ENCODE measurements at places on chromosomes 5 and 9. TPM values are rescaled to one million over a fixed set of nuclear protein-coding genes. Genes with fewer than 3 reads are reported as not detected.
A peak's percentile ranks its signal among the peaks of the same experiment; 100 is the strongest.

The SGCD gene
- total RNA-seq, result not detected

The SLC6A7 gene
- total RNA-seq, result not detected

The NFIB gene
- 0.40 TPM for total RNA-seq

The PRRC1 gene
- total RNA-seq, result 58.9 TPM

The EHMT1 gene
- 84.5 TPM for total RNA-seq

The MYOT gene
- not detected for total RNA-seq

The ADGRD2 gene
- total RNA-seq, result 0.43 TPM

The PCDHGA8 gene
- total RNA-seq, result 2.3 TPM

DNA sequence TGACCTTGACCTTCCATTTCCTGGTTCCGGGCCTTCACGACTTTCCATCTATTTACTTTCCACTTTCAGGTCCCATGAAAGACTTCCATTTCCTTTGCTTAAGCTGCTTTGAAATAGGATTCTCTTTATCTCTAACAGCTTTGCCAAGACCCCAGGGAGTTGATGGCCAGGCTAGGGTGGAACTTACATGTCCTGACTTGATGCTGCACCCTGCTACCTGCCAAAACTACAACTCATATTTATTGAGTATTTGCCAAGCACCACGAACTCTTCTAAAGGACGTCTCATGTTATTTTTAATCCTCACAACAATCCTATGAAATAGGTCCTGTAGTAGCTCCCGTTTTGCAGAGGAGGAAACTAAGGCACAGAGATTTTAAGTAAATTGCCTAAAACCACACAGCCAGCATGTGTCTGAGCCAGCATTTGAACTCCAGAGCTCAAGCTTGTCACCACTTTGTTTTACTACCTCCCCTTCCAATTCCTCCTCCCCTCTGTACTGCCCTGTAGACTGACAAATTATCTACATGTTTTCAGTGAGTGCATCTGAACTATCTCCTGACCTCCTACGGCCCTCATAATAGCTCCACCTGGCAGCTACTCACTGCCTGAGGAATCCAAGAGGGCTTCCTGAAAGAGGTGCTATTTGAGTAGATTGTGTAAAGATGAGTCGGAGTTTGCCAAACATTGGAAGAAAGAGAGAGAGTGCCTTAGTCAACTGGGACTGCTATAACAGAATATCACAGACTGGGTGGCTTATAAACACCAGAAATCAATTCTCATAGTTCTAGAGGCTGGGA is 38.4 kb upstream of the SMIM23 start:
- DNase-seq, result no peak
- no peaks in the 10 kb centered on the region for H3K36me3 ChIP-seq
- no peak overlapping the region for H3K27ac ChIP-seq
- no peaks in the 10 kb centered on the region for H3K4me1 ChIP-seq
- H3K27me3 ChIP-seq, result no peaks in the 10 kb centered on the region

GRCh38 chr5:67031692-67032091 is 164.9 kb downstream of the CD180 start:
- no peak for DNase-seq
- no peaks in the 10 kb centered on the region for H3K27me3 ChIP-seq
- H3K27ac ChIP-seq, result no peak overlapping the region
- peaks cover 45% of the 10 kb centered on the region for H3K4me1 ChIP-seq

DNA sequence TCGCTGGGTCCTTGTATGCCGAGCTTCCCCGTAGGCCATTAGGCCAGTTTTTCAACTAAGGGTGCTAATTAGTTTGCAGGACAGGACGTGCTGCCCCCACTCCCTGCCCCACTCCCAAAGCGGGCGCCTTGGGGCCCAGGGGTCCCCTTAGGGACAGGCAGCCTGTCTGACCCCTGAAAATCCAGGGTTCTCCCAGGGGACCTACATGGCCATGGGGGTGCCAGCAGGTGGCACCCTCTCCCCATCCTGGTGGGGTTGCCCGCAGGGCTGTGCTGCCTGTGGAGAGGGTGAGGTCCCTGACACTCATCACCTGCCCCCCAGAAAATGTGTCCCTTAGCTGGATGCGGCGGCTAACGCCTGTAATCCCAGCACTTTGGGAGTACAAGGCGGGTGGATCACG is 8.5 kb upstream of the CCDC187 start:
- H3K36me3 ChIP-seq, result no peaks in the 10 kb centered on the region
- no peak overlapping the region for H3K27ac ChIP-seq
- H3K4me3 ChIP-seq, result no peak overlapping the region
- H3K27me3 ChIP-seq, result no peaks in the 10 kb centered on the region

DNA sequence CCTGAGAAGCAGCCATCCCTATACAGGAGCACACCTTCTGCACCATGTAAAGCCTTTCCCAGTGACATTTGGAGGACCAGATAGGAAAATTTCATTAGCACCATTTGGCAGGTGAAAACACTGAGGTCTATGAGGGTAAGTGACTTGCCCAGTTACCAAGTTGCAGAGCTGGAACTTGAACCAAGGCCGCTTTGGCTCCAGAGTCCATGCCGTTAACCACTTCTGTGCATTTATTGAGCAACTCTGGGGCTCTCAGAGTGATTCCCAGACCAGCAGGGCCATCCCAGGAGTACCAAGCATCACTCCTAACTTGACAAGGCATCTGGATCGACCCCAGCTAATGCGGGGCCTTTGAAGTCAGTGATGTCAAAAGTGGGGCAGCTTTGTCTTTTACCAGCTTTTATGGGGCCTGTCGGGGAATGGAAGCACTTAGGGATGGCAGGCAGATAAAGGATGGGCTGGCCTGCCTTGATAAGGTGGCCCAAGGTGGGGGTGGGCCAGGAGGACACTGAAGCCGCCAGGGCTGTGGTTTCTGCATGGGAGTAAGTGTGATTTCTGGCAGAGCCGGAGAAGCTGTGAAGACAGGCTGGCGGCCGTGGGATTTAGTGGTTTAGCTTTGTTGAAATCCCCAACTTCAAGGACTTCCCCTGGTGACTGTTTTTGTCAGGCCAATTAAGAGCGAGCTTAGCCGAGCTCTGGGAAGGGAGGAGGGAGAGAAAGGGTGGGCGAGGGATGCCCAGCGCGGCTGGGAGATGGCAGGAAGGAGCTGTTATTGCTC is 127.3 kb downstream of the MACROH2A1 start:
- no peaks in the 10 kb centered on the region for H3K4me1 ChIP-seq
- no peak overlapping the region for H3K4me3 ChIP-seq
- H3K27me3 ChIP-seq, result peaks cover 3% of the 10 kb centered on the region
- H3K36me3 ChIP-seq, result no peaks in the 10 kb centered on the region
- peak; percentile 55 for DNase-seq

DNA sequence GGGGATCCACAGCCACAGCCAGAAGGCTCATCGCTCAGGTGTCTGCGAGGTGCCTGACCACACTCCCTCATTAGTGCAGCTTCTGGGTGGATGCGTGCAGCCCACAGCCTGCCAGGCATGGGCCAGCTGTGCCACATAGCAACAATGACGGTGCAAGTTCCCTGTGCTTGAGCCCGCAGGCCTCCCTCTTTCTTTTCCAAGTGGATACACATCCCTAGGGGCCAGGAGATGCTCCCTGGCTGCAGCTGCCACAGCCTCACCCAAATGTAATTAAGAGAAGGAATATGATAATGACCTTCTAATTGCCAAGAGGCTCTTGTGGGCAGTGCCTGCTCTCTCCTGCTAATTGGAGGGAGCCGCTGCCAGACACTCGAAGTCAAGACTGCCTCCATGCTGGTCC is 116.0 kb upstream of the PPP1R26 start:
- peaks cover 18% of the 10 kb centered on the region for H3K4me1 ChIP-seq
- H3K4me3 ChIP-seq, result no peak overlapping the region
- DNase-seq, result no peak
- no peaks in the 10 kb centered on the region for H3K27me3 ChIP-seq

- no peaks in the 10 kb centered on the region for H3K4me1 ChIP-seq
- no peaks in the 10 kb centered on the region for H3K36me3 ChIP-seq
- H3K27me3 ChIP-seq, result no peaks in the 10 kb centered on the region
- H3K27ac ChIP-seq, result no peak overlapping the region
These were observed 85.4 kb upstream of the AGXT2 start for GRCh38 chr5:35133186-35133585.

- no peak overlapping the region for H3K4me3 ChIP-seq
- no peak for DNase-seq
- H3K27ac ChIP-seq, result no peak overlapping the region
- H3K36me3 ChIP-seq, result no peaks in the 10 kb centered on the region
- H3K27me3 ChIP-seq, result no peaks in the 10 kb centered on the region
- H3K4me1 ChIP-seq, result no peaks in the 10 kb centered on the region
These were observed 12.0 kb downstream of the HIGD2A start for GRCh38 chr5:176400382-176401156.

- no peaks in the 10 kb centered on the region for H3K36me3 ChIP-seq
- no peaks in the 10 kb centered on the region for H3K4me1 ChIP-seq
- H3K27me3 ChIP-seq, result no peaks in the 10 kb centered on the region
- no peak overlapping the region for H3K4me3 ChIP-seq
- H3K27ac ChIP-seq, result no peak overlapping the region
- DNase-seq, result no peak
These were observed 93.1 kb downstream of the RALGPS1 start for GRCh38 chr9:127007638-127008037.

GRCh38 chr5:66814146-66814991 is 218.2 kb downstream of the MAST4 start:
- no peak overlapping the region for H3K4me3 ChIP-seq
- no peak overlapping the region for H3K27ac ChIP-seq
- peaks cover 9% of the 10 kb centered on the region for H3K4me1 ChIP-seq
- no peaks in the 10 kb centered on the region for H3K27me3 ChIP-seq

DNA sequence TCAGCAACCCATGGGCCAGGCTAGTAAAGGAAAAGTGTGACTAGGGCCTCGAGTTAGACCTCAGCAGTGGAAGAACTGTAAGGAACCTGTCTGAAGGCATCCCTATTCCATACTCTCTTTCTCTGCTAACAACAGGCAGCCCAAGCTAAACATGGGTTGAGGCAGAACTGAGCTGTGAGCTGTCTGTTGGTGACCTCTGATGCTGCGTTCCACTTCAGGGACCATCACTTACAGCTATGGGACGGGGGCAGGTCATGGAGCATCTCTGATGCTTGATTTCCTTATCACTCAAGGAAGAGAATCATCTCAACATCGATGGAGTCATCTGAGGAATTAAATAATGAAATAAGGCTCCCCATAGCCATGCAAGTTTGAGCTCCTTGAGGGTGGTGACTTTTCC is 174.8 kb downstream of the ACTL7B start:
- no peak for DNase-seq
- H3K36me3 ChIP-seq, result no peaks in the 10 kb centered on the region
- H3K27ac ChIP-seq, result no peak overlapping the region
